ENCODE measurements at places on chromosomes 6 and 20. TPM values are rescaled to one million over a fixed set of nuclear protein-coding genes. Genes with fewer than 3 reads are reported as not detected.

- no peak overlapping the region for H3K4me3 ChIP-seq
- H3K27ac ChIP-seq = no peak overlapping the region
Observed at GRCh38 chr6:158002951-158003853, 21.5 kb downstream of the SYNJ2 start.

- no peak overlapping the region for H3K27ac ChIP-seq
- peaks cover 3% of the 10 kb centered on the region for H3K4me1 ChIP-seq
- H3K36me3 ChIP-seq = no peaks in the 10 kb centered on the region
- H3K4me3 ChIP-seq = no peak overlapping the region
- H3K27me3 ChIP-seq = peaks cover 29% of the 10 kb centered on the region
Observed at GRCh38 chr6:136927292-136927691, 5.2 kb downstream of the SLC35D3 start.

GRCh38 chr6:36780442-36781177, 58.6 kb downstream of the CPNE5 start:
- no peak overlapping the region for H3K4me3 ChIP-seq
- H3K4me1 ChIP-seq = no peaks in the 10 kb centered on the region
- peaks cover 11% of the 10 kb centered on the region for H3K27me3 ChIP-seq

OXT gene
- total RNA-seq = 3.0 TPM

ENPP3 gene
- 0.41 TPM for total RNA-seq

Measured in T-cell (primary cell).